Hepatocyte (in vitro differentiated cells): ENCODE measurements at places on chromosomes 1 and 21. TPM values are rescaled to one million over a fixed set of nuclear protein-coding genes. Genes with fewer than 3 reads are reported as not detected.

GRCh38 chr1:76122271-76122670 is 47.7 kb downstream of the ST6GALNAC3 start:
- no peak for DNase-seq

DNA sequence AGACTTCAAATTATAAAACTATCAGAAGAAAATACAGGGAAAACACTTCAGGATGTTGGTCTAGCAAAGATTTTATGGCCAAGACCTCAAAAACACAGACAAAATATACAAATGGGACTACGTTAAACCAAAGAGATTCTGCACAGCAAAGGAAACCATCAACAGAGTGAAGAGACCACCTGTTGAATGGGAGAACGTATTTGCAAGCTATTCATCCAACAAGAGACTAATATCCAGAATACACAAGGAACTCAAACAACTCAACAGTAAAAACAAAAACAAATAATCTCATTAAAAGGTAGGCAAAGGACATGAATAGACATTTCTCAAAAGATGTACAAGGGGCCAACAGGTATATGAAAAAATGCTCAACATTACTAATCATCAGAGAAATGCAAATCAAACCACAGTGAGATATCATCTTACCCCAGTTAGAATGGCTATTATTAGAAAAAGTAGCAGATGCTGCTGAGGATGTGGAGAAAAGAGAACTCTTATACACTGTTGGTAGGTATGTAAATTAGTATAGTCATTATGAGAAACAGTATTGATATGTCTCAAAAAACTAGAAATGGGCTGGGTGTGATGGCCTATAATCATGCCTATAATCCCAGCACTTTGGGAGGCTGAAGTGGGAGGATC is 112.6 kb downstream of the LRIG2 start:
- DNase-seq: no peak

GRCh38 chr1:44655609-44656008 is 18.7 kb downstream of the TMEM53 start:
- DNase-seq: no peak

GRCh38 chr1:150486966-150487762 is at the start of gene TARS2:
Gene TARS2 (plus strand): TSS chr1:150487419. CDS start chr1:150487451, 32 bp downstream.
- peak; percentile 96 for DNase-seq

DNA sequence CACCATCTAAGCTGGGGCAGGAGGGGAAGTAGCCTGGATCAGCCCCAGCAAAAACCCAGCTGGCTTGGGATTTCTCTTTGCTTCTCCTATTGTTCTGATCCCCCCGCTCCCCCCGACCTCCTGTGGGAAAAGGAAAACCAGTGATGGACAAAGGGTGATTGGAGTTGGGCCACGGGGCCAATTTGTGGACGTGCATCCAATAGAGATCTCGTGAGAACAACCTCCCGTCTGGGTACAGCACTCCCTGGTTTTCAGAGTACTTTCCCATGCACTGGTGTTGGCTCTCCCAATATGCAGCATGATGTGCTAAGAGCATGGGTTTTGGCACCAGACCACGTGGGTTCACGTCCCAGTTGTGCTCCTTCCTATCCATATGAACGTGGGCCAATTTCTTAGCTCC is 9.0 kb downstream of the BLACAT1 start:
- no peak for DNase-seq

GRCh38 chr1:3983181-3983580 is 83.1 kb upstream of the C1orf174 start:
- no peak for DNase-seq

- peak; percentile 78 for DNase-seq
These were observed 41.0 kb upstream of the DR1 start for GRCh38 chr1:93304716-93305138.

Gene HPCAL4
- polyA plus RNA-seq: 12.6 and 13.8 TPM in 2 replicates
